ENCODE measurements at places on chromosomes 4 and X. TPM values are rescaled to one million over a fixed set of nuclear protein-coding genes. Genes with fewer than 3 reads are reported as not detected.

DNA sequence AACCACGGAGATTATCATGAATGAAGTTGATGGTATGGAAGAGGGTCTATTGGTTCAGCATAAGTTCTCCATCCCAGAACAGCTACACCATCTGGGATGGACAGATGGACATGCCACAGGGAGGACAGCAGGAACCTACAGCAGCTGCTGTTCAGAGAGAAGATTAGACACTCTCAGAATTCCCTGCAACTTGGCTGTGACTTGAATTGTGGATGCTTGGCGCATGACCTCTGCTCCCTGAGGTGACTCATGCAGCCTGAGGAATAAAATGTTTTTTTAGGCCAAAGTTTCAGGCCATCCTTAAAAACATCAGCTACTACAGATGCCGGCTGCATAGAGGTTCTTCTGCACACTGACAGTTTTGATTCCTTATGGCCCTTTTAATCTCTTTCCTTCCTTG is 97.3 kb downstream of the RS1 start:
- DNase-seq = no peak

- DNase-seq = no peak
These were observed 68.3 kb downstream of the CRMP1 start for GRCh38 chr4:5824635-5825034.

The LRBA gene
- 77.9 TPM for total RNA-seq

The C1QTNF7 gene
- not detected for total RNA-seq

DNA sequence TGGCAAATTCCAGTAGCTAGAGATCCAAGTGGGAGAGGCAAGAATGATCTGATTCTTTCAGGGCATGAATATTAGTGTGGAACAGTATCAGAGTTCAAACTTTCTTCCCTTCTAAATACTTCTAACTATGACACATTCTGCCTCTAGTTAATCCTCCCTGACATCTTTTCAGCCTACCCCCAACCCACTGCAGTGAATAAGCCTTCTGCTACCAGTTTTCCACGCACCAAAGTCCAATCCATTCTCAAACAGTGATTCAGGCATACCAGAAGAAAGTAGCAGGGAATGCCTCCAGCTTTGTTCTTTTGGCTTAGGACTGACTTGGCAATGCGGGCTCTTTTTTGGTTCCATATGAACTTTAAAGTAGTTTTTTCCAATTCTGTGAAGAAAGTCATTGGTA is 155.4 kb upstream of the FTHL17 start:
- no peak for DNase-seq

GRCh38 chr4:45869184-45869583 is 254.7 kb downstream of the GABRG1 start:
- DNase-seq = no peak

GRCh38 chr4:168917138-168917779 is 92.8 kb downstream of the CBR4 start:
- DNase-seq = no peak

The PDE6B gene
- 8.4 TPM for total RNA-seq

- no peak for DNase-seq
These were observed 51.8 kb downstream of the LRP2BP start for GRCh38 chr4:185343726-185344581.
